ENCODE measurements at places on chromosomes 3 and 15.
A peak's percentile ranks its signal among the peaks of the same experiment; 100 is the strongest.

DNA sequence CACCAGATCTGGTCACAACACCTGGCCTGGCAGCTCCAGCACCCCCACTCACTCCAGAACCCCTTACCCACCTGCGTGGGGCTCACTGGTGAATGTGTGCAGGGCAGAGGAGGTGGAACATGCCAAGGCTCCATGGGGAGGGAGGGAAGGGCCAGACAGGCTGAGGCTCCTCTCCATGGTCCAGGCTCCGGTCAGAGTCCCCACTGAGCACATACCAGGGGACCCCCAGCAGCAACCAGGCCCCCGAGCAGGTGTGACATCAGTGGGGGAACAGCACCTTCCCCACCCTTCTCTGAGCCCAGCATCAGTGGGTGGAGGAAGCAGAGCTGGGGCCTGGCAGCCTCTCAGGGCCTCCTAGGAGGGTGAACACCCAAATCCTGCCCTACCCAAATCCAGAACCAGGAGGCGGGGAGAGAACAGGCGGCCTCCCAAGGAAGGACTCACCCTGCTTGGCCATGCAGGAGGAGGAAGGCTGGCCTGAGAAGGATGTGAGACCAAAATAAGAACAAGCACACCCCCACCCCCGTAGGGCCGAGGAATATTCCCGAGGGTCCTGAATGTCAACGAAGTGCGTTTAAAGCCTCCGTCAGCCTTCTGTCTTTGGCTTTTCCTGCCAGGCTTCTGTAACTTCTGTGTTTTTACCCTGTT is 1.1 kb upstream of the GP9 start:
- no peak for DNase-seq

DNA sequence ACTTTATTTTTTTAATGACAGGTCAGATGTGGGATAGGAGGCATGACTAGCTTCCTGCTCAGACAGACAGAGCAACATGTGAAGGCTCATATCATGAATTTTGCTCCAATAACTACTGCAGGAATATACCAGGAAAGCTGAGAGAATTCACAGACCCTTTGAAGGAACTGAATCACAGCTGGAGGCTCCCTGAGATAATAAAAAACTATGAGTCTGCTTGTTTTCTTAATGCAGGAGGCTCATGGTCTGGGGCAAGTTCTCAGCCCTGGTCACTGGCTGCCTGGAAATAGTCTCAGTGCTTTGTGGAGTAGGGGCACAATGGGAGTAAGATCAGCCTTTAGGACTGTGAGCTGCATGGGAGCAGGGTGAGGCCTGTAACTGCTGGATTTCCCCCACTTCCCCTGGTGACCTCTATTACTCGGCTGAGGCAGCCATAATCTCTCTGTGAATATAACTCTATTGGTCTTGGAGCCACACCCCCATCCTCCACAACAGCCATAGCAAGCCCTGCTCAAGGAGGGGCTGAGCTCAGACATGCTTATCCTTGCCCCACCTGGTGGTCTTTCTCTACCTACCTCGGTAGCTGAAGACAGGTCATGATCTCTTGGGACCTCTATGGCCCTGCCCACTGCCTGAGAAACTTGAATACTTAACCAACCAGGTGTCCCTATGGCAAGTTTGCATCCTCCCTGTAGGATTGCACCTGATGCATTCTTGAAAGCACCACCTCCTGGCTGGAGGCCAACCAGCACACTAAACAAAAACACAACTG is 281.6 kb upstream of the TMCO5A start:
- no peak for DNase-seq

DNA sequence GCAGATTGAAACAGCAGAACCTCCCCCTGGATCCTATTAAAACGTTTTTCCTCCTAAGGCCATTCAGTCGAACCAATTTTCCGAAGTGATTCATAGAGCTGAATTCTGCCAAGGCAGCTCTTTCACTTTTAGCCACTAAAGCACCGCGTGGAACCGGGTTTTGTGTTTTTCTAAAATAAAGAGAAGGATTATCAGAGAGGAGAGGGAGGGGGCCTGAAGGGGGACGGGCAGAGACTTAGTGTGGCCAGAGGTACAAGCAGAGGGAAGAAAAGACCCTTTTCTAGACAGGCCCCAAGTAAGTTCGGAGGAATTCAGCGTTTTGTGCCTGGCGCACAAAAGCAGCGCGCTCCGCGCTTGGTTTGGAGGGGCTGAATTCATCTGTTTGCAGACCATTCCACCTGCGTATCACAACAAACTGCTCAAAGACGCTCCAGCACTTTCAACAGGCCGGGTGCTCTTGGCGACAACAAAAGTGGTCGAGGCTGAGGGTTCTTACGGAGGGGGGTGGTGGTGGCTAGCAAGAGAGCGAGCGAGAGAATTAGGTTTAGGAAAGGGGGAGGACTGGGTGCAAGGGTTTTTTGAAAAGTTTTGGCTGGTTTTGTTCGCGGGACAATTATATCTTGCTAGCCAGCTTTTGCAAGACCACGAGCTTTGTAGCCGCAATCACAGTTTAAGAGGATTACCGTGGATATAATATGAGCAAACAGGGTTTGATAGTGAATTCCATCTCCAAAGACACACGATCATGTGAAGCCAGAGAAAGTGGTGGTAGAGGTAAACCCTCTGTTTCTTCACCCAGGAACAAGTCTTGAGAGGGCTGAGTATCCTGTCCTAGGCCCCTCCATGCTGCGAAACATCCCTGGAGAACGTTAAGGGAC is 1.2 kb upstream of the FEZF2 start:
- no peak for DNase-seq

DNA sequence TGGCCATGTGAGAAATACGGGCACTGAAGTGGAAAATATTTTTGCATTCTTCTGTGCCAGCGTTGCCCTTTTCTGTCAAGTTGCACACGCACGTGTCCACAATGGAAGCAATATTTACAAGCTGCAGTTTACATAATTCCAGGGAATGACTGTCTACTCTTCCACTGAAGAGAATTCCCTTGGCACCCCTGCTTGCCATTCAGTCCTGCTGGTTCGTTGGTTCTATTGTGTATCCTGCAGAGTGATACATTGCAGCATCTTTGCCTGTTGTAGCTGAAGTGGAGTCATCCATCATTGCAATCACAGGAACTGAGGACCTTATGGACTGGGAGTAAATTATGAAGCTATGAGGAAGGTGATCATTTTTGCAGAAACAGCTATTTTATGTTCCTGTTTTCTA is 759.4 kb downstream of the ROBO2 start:
- DNase-seq = no peak

- DNase-seq = no peak
These were observed 11.5 kb downstream of the HEMK1 start for GRCh38 chr3:50580683-50581458.

- DNase-seq = no peak
These were observed 315.2 kb downstream of the UACA start for GRCh38 chr15:70447928-70448698.

DNA sequence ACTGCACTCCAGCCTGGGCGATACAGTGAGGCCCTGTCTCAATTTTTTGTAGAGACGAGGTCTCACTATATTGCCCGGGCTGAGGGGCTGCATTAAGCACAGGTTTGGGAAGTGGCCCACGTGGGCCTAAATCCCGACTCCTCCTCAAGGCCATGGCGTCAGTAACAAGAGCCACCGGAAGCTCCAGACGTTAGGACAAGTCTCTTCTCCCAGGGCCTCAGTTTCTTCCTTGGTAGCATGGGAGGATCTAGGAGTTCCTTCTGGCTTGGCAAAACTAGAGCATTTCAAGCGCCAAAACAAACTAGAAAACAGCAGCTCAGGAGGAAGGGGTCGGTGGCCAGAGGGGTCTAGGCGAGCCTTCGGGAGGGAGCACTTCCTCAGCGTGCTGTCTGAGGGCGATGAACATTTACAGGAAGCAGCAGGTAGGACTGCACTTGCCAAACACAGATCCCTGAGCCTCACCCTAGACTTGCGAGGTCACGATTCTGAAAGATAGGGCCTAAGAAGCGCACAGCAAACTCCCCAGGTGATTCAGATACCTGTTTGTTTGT is 536 bp downstream of the SNAPC5 start:
- DNase-seq = no peak

- no peak for DNase-seq
These were observed 711.7 kb upstream of the GOLIM4 start for GRCh38 chr3:168807448-168807847.

DNA sequence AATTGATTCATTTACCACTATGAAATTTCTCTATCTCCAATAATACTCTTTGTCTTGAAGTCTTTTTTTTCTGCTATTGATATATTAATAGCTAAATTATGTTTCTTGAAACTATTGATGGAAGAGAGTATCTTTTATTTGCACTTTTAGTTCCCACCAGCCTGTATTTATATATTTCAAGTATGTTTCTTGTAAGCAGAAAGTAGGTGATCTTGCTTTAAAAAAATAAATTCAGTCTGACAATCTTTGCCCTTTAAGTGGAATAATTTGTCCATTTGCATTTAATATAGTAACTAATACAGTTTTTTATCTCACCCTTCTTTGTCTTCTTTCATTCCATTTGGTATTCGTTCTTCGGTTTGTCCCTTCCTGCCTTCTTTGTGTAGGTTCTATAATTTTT is 790.5 kb downstream of the MCTP2 start:
- DNase-seq = no peak

GRCh38 chr3:129369711-129370110 is 58.7 kb downstream of the EFCAB12 start:
- DNase-seq = no peak

- peak; percentile 92 for DNase-seq
These were observed 32.9 kb downstream of the ZBTB11 start for GRCh38 chr3:101643861-101644613.

GRCh38 chr3:110790631-110791030 is 281.0 kb upstream of the NECTIN3 start:
- no peak for DNase-seq

GRCh38 chr15:88905576-88905975 is 7.6 kb downstream of the MFGE8 start:
- no peak for DNase-seq

DNA sequence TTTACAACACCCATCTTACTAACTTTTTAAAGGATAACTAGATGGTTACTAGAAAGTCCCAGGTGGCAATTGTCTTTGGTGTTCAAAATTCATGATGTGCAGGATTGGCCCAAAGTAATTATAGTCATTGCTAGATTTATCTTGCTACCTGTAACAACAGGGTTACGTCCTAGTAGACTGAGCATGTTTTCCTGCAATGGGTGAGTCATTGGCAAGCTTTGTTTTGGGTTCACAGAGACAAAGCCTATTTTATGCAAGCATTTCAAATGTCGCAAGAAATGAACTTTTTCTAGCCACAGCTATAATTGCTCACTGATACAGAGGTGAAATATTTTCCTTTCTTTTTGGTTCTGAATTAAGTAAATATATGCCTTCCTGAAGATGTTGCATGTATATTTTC is 267.6 kb downstream of the AGBL1 start:
- peak; percentile 83 for DNase-seq

GRCh38 chr3:22419261-22419660 is 668.3 kb upstream of the ZNF385D start:
- no peak for DNase-seq

DNA sequence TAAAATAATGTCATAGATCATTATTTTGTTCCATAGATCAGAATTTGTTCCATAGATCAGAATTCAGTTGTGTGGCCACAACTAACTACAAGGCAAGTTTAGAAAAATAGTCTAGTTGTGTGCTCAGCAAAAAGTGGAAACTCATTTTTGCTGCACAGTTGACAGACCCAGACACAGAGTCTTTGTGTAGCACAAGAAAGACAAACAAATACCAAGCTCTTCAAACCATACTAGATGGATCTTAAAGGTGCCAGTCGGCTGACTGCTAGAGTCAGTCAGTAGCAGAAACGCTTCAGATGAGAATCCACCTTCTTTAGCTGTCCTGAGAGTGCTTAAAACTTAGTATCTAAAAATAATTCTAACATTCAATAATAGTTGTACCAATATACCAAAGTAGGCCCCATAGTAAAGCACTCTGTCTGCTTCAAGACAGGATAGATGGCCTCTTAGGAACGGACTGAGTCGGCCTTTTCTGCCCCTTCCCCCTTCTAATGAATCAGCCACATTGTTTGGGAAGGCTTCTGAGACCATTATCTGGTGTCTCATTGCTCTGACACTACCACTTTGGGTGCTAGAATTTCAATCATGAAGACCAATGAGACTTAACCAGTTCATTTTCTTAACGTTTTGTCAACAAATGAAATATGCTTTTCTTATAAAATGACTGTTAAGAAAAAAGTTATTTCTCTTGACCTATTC is 27.7 kb upstream of the SLC4A7 start:
- no peak for DNase-seq

DNA sequence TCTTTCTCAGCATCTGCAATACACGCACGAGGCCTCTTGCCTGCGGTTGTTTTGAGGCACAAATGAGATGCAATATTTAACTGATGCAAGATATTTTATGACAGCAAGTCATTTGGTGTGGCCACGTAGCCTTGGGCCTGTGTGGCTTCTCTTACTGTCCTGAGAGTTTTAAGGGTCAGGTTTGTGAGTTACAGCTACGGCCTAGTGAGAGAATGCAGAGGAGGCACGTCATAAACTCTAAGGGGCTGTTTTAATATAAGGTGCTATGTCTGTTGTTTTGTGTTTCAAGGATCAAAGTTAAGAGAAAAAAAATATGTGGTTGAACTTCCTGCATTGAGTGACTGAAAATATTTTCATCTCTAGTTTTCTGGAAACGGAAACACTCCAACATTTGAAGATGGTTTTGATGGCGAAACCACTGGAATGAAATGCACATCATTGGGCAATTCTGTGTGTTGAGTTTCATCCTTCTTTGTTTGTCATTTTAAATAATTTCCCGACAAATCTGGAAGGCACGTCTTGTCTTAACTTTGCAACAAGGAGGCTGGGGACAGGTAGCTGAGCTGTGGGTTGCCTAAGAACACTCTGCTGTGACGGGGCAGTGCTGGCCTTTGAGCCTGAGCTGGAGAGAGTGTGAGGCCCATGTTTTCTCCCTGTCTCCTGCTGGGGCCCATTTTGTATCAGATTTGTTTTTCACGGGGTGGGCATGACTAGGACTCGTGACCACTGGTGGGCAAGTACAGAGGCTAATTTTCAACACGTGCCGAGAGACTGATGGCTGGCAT is 5.1 kb downstream of the APBA2 start:
- no peak for DNase-seq

DNA sequence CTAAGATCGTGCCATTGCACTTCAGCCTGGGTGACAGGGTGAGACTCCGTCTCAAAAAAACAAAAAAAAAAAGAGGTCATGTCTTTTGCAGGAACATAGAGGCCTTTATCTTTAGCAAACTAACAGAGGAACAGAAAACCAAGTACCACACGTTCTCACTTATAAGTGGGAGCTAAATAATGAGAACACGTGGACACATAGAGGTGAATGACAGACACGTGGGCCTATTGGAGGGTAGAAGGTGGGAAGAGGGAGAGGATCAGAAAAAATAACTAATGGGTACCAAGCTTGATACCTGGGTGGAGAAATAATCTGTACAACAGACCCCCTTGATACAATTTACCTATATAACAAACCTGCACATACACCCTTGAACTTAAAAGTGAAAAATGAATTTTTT is 401.4 kb upstream of the NAALADL2 start:
- no peak for DNase-seq
